Cardiac ventricle fibroblast (primary cell): ENCODE measurements at places on chromosomes 4 and X. TPM values are rescaled to one million over a fixed set of nuclear protein-coding genes. Genes with fewer than 3 reads are reported as not detected.

Gene MXRA5
- total RNA-seq: 2.6 TPM in 2 replicates

Gene HSFX2
- 0.10 and 0.37 TPM in 2 replicates for total RNA-seq

Gene EXOSC9
- 13.9 and 16.0 TPM in 2 replicates for total RNA-seq

Gene DSPP
- not detected in 2 replicates for total RNA-seq

Gene EFNB1
- 47.0 and 50.3 TPM in 2 replicates for total RNA-seq
